ENCODE measurements at places on chromosomes 7 and 10. TPM values are rescaled to one million over a fixed set of nuclear protein-coding genes. Genes with fewer than 3 reads are reported as not detected.

SUN3 gene
- total RNA-seq, result not detected

UCMA gene
- total RNA-seq, result not detected

- H3K4me3 ChIP-seq, result no peak overlapping the region
- no peak overlapping the region for H3K27ac ChIP-seq
- no peaks in the 10 kb centered on the region for H3K27me3 ChIP-seq
- DNase-seq, result no peak
- no peaks in the 10 kb centered on the region for H3K36me3 ChIP-seq
Measured at GRCh38 chr7:118040562-118040961, 143.4 kb upstream of the LSM8 start.

SORBS1 gene
- 0.67 TPM for total RNA-seq

- no peaks in the 10 kb centered on the region for H3K4me1 ChIP-seq
- no peaks in the 10 kb centered on the region for H3K27me3 ChIP-seq
- no peaks in the 10 kb centered on the region for H3K36me3 ChIP-seq
- no peak for DNase-seq
Measured at GRCh38 chr7:41955451-41955850, 252.6 kb upstream of the INHBA start.

DNA sequence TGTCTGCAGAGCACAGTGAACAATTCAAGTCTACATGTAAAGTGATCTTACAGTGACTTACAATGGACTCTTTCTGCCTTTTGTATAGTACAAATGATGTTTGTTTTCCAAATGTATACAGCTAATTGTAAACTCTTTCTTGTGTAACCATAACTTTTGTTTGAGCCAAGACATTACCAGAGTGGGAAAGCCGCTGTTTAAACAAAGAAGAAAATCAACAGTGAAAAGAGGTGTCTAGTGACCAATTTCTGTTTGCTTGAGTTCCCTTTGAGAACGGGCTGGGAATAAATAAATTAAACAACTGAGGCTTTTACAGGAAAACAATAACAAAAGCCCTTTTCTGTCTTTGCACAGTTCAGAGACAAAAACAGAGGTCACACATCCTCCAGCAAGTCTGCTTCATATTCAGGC is 1163.4 kb downstream of the CNTNAP2 start:
- DNase-seq, result no peak
- H3K27ac ChIP-seq, result no peak overlapping the region
- H3K4me1 ChIP-seq, result no peaks in the 10 kb centered on the region
- no peaks in the 10 kb centered on the region for H3K36me3 ChIP-seq

- no peaks in the 10 kb centered on the region for H3K36me3 ChIP-seq
- H3K27me3 ChIP-seq, result no peaks in the 10 kb centered on the region
- DNase-seq, result no peak
- no peaks in the 10 kb centered on the region for H3K4me1 ChIP-seq
- H3K4me3 ChIP-seq, result no peak overlapping the region
- H3K27ac ChIP-seq, result no peak overlapping the region
Measured at GRCh38 chr7:41910940-41911600, 208.2 kb upstream of the INHBA start.

GRCh38 chr10:85187047-85187446 is 858.7 kb downstream of the CCSER2 start:
- no peaks in the 10 kb centered on the region for H3K4me1 ChIP-seq
- H3K27me3 ChIP-seq, result no peaks in the 10 kb centered on the region
- H3K4me3 ChIP-seq, result no peak overlapping the region
- no peak for DNase-seq
- no peaks in the 10 kb centered on the region for H3K36me3 ChIP-seq
- H3K27ac ChIP-seq, result no peak overlapping the region

DNA sequence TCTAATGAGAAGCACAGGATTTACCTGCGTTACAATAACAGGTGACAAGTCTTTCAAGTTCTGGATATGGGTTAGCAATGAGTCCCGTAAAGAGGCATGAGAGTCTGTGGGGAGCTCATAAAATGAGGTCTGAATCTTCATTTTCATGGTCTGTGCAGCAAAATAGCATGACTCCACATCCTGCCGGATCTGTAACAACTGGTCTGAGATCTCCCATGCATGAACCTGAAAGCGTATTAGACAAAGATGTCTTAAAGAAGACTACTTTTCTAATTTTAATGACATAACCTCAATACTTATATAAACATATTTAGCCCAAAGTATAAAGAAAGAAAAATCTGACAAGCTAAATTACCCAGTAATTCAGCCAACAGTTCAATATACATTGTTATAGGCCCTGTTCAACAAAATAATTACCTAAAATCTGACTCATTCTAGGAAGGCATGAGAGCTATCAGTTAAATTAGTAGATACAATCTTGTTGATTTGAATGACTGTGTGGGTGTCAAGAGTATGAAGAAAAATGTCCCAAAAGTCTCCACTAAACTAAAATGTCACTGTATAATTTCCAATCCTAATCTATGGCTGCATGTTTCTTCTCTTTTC is 36.9 kb downstream of the TNPO3 start:
- DNase-seq, result no peak
- H3K4me1 ChIP-seq, result peaks cover 12% of the 10 kb centered on the region
- H3K27ac ChIP-seq, result no peak overlapping the region
- H3K36me3 ChIP-seq, result peaks cover 24% of the 10 kb centered on the region
- no peaks in the 10 kb centered on the region for H3K27me3 ChIP-seq

NAT16 gene
- total RNA-seq, result not detected

GRCh38 chr10:11272915-11273389 is 255.3 kb downstream of the CELF2 start:
- no peaks in the 10 kb centered on the region for H3K27me3 ChIP-seq
- peaks cover 27% of the 10 kb centered on the region for H3K4me1 ChIP-seq
- peaks cover 86% of the 10 kb centered on the region for H3K36me3 ChIP-seq
- H3K27ac ChIP-seq, result no peak overlapping the region
- no peak for DNase-seq

DNA sequence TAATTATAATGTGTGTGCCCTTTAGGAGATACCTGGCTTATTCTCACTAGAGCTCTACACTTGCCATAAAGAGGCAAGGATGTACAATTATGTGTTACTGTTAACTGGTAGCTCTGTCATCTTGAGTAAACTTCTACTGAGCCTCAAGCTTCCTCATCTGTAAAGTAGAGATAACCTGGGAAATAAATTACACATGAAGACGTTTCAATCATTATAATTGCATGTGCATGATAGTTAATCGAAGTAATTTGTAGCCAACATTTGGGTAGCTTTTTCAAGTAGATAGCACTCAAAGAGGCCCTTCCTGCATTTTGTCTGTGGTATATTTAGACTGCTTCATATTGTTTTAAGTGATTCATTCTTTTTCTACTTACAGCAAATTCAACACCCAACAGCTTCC is 2.4 kb downstream of the CCT6A start:
- H3K4me1 ChIP-seq, result peaks cover 41% of the 10 kb centered on the region
- H3K4me3 ChIP-seq, result no peak overlapping the region
- DNase-seq, result no peak
- H3K27ac ChIP-seq, result no peak overlapping the region
- no peaks in the 10 kb centered on the region for H3K27me3 ChIP-seq
- H3K36me3 ChIP-seq, result peaks cover 50% of the 10 kb centered on the region

DNA sequence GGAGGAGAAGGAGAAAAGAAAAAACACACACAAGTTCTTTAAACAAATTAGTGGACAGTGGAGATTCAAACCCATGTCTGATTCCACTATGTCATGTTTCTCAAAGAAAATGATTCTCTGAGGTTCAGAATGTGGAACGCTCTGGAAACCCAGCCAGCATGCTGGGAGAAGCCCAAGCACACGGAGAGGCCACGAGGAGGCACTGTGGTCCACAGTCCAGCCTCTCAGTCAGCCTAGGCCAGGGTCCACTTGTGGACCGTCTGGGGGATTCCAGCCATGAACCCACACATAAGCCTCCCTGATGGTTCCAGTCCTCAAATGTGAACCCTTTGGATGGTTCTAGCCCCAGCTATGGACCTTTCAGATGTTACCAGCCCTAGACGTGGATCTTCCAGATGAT is 73.4 kb downstream of the CAV1 start:
- H3K36me3 ChIP-seq, result no peaks in the 10 kb centered on the region
- no peak for DNase-seq
- H3K27ac ChIP-seq, result no peak overlapping the region
- no peak overlapping the region for H3K4me3 ChIP-seq
- no peaks in the 10 kb centered on the region for H3K4me1 ChIP-seq

- no peak for DNase-seq
- no peak overlapping the region for H3K4me3 ChIP-seq
Measured at GRCh38 chr7:137925754-137926153, 76.1 kb downstream of the CREB3L2 start.

DNA sequence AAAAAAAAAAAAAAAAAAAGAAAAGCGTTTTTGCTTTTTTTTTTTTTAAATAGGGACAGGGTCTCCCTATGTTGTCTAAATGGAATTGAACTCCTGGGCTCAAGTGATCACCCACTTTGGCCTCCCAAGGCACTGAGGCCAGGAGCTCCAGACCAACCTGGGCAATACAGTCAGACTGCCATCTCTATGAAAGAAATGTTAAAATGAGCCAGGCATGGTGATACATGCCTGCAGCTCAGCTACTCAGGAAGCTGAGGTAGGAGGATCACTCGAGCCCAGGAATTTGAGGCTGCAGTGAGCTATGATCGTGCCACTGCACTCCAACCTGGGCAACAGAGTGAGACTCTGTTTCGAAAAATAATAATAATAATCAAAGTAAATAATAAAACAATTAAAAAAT is 16.5 kb upstream of the LMTK2 start:
- H3K27me3 ChIP-seq, result no peaks in the 10 kb centered on the region
- no peaks in the 10 kb centered on the region for H3K4me1 ChIP-seq
- no peak for DNase-seq
- H3K27ac ChIP-seq, result no peak overlapping the region

CRHR2 gene
- not detected for total RNA-seq

GRCh38 chr7:139118234-139118804 is 8.8 kb upstream of the ZC3HAV1 start:
- H3K27ac ChIP-seq, result peak overlapping the region; percentile 4
- no peaks in the 10 kb centered on the region for H3K36me3 ChIP-seq
- H3K4me3 ChIP-seq, result no peak overlapping the region
- peaks cover 28% of the 10 kb centered on the region for H3K4me1 ChIP-seq
- DNase-seq, result no peak

DNA sequence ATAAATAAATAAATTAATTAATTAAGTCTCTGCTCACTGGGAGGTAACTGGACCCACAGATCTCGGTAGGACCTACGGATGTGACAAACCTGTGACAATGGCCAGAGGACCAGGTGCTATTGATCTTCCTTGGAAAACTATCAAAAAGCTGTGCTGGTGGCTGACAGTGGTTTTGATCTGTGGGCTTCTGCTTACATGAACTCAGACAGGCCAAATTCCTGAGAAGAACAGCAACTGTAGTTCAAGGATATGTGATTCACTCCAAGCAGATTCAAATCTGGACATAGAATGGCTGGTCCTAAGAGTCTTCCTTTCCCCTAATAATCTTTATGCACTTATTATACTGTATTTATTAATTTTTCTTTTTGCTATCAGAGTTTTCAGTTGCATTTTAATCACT is 80.0 kb downstream of the ATXN7L1 start:
- no peaks in the 10 kb centered on the region for H3K27me3 ChIP-seq
- DNase-seq, result no peak
- H3K36me3 ChIP-seq, result no peaks in the 10 kb centered on the region
- H3K4me3 ChIP-seq, result no peak overlapping the region
- H3K4me1 ChIP-seq, result peaks cover 35% of the 10 kb centered on the region

GRCh38 chr7:25963733-25964132 is 188.3 kb upstream of the NFE2L3 start:
- no peak overlapping the region for H3K27ac ChIP-seq
- no peak for DNase-seq
- peaks cover 18% of the 10 kb centered on the region for H3K4me1 ChIP-seq
- H3K4me3 ChIP-seq, result no peak overlapping the region

DNA sequence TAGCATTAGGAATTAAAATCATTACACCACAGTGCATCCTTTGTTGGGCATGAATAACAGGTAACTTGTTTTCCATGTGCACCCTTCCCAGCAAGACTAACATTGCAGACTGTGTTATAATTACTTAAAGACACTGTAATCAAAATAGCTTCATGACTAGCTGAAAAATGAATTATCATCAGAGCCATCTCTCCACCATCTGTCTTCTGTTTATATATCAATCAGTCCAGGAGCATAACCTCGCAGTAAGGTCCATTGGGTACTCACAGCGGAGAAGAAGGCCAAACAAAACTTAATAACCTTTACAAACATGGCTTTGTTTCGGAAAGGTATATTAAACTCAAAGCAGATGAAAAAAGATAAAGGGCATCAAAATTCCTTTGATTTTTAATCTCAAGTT is 90.6 kb downstream of the ODAD2 start:
- no peak for DNase-seq
- no peaks in the 10 kb centered on the region for H3K4me1 ChIP-seq
- H3K4me3 ChIP-seq, result no peak overlapping the region

- H3K4me1 ChIP-seq, result no peaks in the 10 kb centered on the region
- DNase-seq, result no peak
- H3K27ac ChIP-seq, result no peak overlapping the region
- no peak overlapping the region for H3K4me3 ChIP-seq
- H3K36me3 ChIP-seq, result no peaks in the 10 kb centered on the region
Measured at GRCh38 chr10:17586821-17587234, 30.3 kb downstream of the HACD1 start.

DNA sequence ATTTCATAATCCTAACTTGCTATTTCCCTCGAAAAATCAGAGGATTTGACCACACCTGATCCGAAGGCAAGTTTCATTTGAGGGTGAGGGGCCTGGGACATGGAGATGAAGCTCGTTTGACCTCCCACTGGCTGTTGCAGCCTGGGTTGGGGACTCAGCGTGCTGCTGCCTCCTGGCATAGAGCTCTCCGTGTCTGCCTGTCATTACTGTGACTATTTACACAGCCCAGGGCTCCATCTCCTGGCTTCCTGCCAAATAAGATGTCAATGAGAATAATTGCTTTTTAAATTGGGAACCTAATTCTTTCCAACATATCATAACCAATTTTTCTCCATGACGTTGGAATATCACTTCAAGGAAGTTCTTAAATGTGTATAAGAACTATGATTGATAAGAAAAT is 139.3 kb upstream of the COBL start:
- no peaks in the 10 kb centered on the region for H3K36me3 ChIP-seq
- no peaks in the 10 kb centered on the region for H3K27me3 ChIP-seq
- no peak overlapping the region for H3K4me3 ChIP-seq
- no peak for DNase-seq

ZYX gene
- total RNA-seq, result 148 TPM

ANXA8 gene
- total RNA-seq, result not detected

MALRD1 gene
- total RNA-seq, result not detected

DNA sequence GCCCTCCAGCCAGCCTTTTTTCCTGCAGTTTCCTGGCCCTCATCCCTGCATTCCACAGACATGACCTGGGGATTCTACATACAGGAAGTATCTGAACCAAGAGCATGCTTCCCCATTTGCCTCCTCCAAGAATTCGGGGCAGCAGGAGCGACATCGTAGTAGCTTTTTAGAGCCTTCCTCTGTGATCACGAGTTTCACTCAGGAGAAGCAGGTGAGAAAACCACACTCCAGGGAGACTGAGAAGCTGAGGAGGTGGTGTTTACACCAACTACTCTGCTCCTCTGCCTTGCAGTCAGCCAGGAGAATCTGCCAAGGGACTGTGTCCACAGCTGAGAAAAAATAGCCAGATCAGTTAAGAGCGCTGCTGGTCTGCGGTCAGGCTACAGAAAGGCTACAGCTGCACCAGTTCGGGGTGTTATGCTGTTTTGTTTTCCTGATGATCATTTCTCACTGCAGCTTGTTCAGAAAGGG is 54.1 kb downstream of the HSPA12A start:
- H3K27ac ChIP-seq, result no peak overlapping the region
- no peaks in the 10 kb centered on the region for H3K27me3 ChIP-seq
- H3K4me1 ChIP-seq, result no peaks in the 10 kb centered on the region
- H3K4me3 ChIP-seq, result no peak overlapping the region

SOSTDC1 gene
- total RNA-seq, result not detected

GRCh38 chr10:55446441-55447002 is 645.5 kb upstream of the PCDH15 start:
- no peak for DNase-seq
- H3K4me3 ChIP-seq, result no peak overlapping the region
- H3K27me3 ChIP-seq, result no peaks in the 10 kb centered on the region
- H3K36me3 ChIP-seq, result no peaks in the 10 kb centered on the region
